ENCODE measurements at places on chromosomes 12 and 14.

DNA sequence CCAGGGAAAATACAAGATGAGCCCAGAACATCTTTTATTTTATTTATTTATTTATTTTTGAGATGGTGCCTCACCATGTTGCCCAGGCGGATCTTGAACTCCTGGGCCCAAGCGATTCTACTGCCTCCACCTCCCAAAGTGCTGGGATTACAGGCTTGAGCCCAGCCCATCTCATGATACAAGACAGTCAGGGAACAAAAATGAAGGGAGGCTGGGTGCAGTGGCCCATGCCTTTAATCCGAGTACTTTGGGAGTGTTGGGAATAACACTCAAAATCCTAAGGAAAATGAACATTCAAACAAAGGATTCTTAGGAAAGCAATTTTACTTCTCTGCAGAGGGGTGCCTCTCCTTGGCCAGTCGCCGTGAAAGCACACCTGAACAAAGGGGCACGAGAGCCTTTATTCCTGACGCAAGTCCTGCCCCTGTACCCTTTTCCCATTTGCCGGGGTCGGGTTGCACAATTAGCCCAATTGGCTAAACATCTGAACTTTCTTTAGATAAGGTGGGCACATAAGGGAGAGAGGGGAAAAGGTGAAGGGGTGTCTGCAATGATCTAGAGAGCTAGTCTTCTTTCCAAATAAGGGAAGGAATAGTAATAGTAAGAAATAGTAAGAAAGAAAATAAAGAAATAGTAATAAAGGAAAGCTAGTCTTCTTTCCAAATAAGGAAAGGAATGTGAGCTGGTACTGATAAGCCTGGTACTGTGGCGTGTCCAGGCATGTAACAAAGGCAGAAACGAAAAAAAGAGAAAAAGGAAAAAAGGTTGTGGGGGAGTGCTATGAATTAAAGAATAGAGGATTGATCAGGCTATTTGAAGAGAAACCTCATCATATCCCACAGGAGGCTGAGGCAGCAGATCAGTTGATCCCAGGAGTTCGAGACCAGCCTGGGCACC is 13.4 kb downstream of the NCAPD2 start:
- DNase-seq, result peak; percentile 25

GRCh38 chr12:96117460-96117859 is 76.7 kb upstream of the ELK3 start:
- no peak for DNase-seq

DNA sequence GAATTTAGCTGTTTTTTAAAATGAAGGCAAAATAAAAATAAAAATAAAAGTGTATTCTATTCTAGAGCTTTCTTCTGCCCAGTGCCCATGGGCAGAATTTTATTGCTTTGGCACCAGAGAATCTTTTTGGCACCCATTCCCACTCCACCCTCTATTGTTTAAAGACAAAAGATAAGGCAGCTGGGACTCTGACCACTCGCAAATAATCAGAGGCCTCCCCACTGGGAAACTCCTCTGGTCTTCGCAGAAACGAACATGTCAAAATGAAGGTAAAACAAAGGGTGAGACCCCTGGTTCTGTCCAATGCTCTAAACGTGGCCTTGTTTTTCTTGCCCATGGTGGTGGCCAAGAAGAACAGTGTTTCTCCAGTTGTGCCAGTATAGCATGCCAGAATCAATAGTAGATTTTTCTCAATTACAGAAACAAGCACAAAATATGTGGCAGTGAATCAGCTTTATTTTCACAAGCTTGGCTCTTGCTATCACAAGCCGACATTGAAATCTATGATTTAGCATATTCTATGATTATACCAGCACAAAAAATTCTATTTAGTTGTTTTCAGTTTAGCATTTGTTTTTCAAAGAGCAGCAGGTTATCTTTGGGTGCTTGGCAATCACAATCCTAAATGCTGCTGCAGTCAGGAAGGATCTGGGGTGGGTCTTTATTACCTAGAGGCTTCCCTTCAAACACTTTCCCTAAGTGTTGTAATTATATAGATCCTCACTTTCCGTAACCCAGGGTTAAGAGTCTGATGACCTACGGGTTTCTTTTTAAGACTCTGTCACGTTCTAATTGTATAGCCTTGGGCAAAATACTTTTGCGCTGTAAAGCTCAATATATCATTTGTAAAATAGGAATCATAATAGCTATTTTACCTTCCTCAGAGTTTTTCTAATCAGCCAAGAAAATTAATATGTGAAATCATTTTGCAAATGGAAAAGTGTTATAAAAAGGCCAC is 50.5 kb downstream of the KITLG start:
- no peak for DNase-seq

DNA sequence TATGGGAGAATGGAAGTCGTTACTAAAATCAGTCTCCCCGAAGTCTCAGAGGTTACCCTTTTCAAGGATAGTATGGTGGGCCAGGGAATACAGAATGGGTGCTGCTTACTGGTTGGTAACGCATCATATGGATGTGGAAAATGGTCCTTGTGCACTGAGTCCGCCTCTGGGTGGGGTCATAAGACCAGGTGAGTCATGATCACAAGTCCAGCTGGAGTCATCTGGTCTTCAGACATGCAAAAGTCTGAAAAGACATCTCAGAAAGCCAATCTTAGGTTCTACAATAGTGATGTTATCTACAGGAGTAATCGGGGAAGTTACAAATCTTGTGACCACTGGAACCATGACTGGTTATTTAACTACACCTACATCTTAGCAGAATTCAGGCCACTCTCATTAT is 71.9 kb upstream of the TCL1B start:
- no peak for DNase-seq

DNA sequence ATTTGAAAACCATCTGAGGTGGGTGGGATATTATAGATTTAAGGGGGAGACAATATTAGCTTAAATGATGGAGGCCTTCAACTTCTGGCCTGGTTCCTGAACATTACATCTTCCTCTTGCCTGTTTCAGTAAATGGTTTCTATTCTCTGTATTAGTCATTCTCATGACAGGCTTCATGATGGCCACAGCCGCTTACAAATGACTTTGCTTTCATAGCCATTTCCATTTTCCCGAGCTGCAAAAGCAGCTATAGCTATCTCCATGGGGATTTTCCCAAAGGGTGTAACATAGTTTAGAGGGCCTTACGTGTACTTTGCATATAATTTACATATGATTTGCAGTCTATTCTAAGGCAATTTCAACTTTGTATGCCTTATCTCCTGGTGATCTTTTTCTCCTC is 121.8 kb downstream of the NRXN3 start:
- no peak for DNase-seq

GRCh38 chr12:25424211-25424731 is 128.8 kb downstream of the LMNTD1 start:
- no peak for DNase-seq

- no peak for DNase-seq
These were observed 143.3 kb upstream of the BCL2L14 start for GRCh38 chr12:11927286-11927935.

- DNase-seq, result peak; percentile 4
These were observed 295.6 kb upstream of the FLRT2 start for GRCh38 chr14:85234156-85235025.

DNA sequence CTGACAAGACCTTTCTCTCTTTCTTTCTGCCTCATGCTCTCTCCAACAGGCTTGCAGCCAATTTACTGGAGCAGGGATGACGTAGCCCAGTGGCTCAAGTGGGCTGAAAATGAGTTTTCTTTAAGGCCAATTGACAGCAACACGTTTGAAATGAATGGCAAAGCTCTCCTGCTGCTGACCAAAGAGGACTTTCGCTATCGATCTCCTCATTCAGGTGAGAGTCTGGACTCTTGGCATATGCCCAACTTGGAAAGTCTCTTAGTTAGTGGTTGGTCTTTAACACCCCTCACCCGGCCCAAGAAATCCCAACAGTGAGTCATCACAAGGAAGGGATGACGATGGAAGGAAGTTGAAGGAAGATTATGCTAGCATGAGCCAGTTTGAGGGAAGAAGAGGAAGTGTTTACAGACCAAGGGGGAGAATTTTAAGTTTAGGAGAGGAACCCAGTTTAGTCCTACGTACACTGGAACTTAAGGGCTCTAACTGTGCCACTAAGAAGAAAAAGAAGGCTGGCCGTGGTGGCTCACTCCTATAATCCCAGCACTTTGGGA is 189.7 kb downstream of the ETV6 start:
- DNase-seq, result peak; percentile 8

DNA sequence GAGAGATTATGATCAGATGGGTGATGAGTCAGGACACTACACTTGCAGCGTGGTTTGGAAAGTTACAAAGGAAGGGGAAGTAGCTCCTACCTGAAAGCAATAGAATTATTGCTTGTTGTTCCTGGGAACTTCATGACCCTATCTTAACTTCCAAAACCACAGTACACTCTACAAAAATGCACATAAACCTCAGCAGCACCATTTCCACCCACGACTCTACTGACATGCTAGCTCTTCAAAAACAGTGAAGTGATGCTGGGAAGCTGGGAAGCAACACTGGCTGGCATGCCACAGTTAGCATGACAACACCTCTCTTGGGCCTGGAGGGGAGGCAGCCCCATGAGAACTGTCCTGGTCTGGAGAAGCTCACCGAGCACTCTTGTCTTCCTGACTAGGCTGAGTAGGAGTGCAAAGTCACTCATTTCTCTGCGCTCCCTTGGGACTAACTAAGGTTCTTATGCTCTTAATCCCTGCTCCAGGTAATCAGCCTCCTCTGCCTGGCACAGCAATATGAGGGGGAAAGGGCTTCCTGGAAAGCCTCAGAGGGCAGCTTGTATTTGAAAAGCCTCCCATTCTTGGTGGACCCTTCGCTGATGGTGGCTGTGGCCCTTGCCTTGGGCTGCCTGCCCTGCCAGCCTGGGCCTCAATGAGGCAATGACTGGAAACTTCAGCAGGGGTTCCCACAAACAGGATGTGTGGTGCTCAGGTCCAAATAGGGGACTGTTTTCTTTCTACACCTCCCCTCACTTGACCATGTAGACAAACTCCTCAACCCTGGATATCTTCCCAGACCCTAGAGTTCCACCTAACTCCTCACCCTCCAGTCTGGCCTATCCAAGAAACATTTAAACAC is 1.2 kb downstream of the KRT3 start:
- peak; percentile 36 for DNase-seq

- no peak for DNase-seq
These were observed 3.0 kb downstream of the NTF3 start for GRCh38 chr12:5434647-5435560.

GRCh38 chr12:28121433-28121832 is 68.8 kb upstream of the CCDC91 start:
- DNase-seq, result no peak

DNA sequence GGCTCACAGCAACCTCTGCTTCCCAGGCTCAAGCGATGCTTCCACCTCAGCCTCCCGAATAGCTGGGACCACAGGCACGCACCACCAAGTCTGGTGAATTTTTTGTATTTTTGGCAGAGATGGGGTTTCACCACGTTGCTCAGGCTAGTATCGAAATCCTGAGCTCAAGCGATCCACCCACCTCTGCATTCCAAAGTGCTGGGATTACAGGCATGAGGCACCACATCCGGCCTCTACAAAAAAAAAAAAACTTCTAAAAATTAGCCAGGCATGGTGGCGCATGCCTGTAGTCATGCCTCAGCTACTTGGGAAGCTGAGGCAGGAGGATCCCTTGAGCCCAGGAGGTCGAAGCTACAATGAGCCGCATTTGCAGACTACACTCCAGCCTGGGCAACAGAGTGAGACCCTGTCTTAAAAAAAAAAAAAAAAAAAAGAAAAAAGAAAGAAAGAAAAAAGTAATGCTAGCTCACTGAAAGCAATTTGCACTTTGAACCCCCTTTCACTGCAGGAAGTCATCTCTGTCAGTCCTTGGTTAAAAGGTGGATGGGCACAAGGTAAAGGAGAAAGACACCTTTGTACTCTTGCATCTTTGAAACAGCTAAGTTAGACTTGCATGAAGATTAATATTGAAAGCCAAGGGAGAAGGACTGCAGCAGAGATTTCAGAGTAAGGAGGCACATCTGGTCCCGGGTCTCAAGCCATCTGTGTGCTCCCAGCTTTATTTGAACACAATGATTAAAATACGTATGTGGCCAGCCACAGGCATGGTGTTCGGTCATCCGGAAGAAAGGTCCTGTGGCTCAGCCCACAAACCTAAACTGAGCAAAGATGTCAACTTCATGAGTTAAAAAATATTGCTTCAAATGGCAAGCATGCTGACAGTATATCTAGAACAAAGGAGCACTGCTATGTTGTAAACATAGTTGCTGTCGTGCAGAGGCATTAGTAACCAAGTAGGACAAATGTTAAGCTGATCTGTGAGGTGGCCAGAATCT is 103.8 kb upstream of the HMGA2 start:
- peak; percentile 66 for DNase-seq

- no peak for DNase-seq
These were observed 80.9 kb downstream of the ACACB start for GRCh38 chr12:109197327-109197726.

DNA sequence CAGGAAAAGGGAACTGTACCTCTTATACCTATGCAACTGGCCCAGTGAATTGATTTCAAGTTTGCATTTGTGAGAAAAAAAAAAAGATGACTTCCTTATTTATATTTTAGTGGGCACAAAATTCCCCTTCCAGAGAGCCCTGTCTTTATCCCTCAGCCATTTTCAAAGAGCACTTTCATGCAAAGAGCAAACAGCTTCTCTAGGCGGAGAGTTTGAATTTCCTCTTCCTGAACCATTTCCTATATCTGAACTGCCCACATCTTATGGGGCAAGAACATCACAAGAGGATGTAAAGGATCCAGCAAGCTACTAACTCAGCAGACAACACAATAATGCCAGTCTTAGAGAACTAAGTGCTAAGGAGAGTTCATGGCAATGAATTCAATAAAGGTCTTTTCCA is 22.3 kb upstream of the PLXNC1 start:
- DNase-seq, result no peak

DNA sequence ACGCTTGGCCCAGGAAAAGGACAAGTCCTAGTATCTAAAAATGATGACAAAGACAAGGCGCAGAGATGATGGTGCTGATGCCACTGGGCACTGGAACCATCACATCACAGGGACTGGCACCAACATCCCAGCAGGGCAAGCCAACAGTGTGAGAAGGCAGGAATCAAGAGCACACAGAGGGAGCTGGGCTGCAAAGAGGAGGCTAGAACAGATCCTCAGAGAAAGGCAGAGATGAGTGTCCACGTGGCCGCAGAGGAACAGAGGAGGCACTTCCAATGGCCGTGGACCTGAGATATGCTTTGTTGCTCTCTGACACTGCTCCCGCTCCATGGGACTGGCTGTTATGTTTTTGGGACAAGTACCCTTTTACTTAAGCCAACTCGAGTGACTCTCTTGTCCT is 17.9 kb downstream of the FOXN3 start:
- DNase-seq, result no peak

DNA sequence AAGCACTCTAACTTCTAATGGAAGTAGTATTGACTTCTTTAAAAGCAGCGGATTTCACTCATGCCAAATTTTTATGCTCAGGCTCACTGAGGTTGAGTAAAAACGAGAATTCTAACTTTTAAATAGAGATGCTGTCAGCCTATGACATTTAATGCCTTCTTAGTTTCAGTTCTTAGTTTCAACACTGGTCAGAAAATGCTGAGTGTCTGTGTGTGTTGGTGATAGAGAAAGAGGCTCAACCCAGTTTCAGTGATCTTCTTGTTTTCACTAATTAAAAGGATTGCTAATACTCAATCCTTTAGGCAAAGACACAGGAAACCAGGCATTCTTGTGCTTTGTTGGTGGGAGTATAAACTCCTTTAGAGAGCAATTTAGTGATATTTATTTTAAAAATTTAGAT is 31.0 kb downstream of the PEBP1 start:
- DNase-seq, result no peak

Data from kidney glomerular epithelial cell (primary cell).